ENCODE measurements at places on chromosomes 16 and 17.

GRCh38 chr17:20994779-20995149, 48.0 kb downstream of the USP22 start:
- no peak for DNase-seq

DNA sequence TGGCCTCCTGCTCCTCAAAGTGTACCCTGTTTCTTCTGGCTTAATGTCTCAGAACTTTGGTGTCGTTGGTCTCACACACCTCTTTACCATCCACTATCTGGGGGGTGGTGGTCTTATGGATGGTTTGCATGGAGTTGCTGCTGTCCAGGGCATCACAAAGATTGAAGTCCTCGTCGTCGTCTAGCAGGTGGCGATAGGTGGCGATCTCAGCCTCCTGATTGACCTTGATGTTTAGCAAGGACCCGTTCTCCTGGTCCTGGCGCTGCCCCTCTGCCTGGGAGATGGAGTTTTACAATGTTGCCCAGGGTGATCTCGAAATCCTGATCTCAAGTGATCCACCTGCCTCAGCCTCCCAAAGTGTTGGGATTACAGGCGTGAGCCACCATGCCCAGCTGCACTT, 31.1 kb upstream of the HELZ start:
- DNase-seq: no peak

GRCh38 chr16:3511286-3512180, 10.7 kb downstream of the CLUAP1 start:
- no peak for DNase-seq

DNA sequence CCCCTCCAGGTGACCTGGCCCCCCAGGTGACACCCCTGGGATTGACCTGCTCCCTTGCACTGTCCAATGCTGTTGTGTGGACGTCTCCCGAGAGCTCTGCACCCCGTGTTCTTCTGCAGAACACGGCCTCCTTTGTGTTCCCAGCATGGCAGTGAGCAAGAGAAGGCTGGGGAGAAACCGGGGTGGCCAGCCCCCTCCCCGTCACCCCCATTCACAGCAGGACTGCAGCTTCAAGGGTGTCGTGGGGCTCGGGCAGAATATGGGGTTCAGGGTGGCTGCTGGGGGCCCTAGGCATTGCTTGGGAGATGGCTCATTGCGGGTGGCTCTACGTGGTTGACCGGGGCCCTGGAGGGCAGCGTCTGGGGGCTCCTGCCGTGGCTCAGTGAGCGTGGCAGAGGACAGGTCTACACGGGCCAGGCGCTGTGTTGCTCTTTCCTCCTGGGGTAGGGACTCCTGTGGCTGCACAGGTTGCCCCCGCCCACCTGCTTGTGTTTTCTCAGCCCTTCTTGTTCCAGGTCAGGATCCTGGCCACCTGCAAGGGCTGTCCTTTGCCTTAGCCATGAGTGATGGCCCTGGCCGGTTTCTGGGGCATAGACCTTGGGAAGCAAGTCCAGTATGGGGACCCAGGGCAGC, 12.5 kb downstream of the GSE1 start:
- no peak for DNase-seq

- DNase-seq: no peak
These were observed 8.4 kb upstream of the CRYBA1 start for GRCh38 chr17:29238133-29238850.

- DNase-seq: no peak
These were observed 2.4 kb upstream of the PSMC3IP start for GRCh38 chr17:42579794-42580551.

- no peak for DNase-seq
These were observed 12.6 kb upstream of the ALDH3A1 start for GRCh38 chr17:19760746-19761145.

GRCh38 chr17:28985950-28986713, 19.7 kb downstream of the SEZ6 start:
- DNase-seq: no peak

GRCh38 chr16:69916462-69916861, 34.7 kb upstream of the CLEC18A start:
- no peak for DNase-seq

- no peak for DNase-seq
These were observed 2.4 kb downstream of the EPN2 start for GRCh38 chr17:19239544-19239943.

GRCh38 chr17:6166492-6167179, 96.5 kb downstream of the WSCD1 start:
- no peak for DNase-seq

DNA sequence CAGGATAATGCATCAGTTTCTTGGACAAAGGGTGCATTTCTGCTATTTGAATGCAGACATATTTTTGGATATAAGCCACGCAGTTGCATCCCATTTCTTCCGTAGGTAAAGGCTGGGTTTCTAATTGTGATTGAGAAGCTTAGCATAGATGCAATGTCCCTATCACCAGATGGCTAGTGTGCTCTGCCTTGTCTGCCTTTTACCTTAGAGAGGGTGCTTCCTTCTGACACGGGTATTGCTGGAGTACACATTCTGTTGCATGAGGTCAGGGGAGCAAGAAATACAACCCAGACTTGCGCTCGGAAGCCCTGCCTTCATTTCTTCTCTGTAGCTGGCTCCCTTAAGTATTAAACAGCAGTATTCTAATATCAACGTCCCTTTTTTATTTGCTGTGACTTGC, 337.4 kb downstream of the WWOX start:
- DNase-seq: no peak

GRCh38 chr17:39813631-39814030, 50.5 kb downstream of the IKZF3 start:
- DNase-seq: no peak

GRCh38 chr17:7176841-7177190, 2.4 kb downstream of the ASGR1 start:
- DNase-seq: no peak

DNA sequence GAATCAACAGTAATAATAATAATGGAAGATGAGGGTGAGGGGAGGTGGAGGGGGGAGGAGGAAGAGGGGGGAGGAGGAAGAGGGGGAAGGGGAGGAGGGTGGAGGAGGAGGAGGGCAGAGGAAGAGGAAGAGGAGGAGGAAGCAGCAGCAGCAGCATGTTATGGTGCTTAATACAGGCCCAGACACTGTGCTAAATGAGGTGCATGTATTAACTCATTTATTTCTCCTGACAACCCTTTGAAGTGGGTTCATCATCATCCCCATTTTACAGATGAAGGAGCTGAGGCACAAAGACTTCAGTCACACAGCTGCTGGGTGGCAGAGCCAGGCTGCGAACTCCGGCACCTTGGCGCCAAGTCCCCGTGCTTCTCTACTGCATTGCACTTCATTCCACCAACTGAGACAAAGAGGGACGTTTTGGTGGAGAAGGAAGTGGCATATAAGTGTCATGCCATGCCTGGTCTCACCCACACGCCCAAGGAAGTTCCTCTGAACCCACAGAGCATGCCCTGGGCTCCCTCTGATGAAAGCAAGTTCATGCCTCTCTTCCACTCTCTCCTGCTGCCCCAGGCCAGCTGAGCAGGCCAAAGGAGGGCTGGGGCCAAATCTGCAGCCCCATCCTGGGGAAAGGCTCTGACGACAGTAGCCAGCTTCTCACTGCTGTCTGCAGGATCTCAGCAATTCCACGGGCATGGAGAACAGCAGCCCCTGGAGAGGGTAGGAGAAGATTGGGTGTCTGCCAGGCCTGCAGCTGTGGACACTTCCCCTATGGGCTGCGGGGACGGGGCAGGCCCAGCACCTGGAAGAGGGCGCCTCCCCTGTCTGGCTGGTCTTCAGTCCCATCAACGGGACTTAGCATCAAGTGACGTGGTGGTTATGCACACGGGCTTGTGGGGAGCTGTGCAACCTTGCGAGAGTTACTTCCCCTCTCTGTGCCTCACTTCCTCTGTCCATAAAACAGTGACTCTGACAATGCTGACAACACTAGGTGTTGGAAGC, 21.8 kb downstream of the XYLT1 start:
- no peak for DNase-seq

DNA sequence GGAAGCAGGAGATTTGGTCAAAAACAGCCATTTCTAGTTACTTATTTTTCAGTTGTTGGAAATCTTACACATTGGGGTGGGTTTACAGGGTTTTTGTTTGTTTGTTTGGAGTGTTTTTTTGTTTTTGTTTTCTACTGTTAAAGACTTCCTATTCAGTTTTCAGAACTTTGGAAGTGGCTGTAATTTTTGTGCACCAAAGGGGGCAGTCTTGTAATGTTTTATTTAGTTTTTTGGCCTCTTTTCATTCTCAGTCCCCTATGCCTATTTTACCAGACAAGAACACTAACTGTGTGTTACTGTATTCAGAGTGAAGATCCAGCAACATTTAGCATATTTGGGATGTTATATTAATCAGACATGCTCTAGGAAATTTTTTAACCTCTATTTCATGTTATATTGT, 20.6 kb downstream of the TPPP3 start:
- DNase-seq: no peak

GRCh38 chr16:46620266-46621005, 743 bp downstream of the SHCBP1 start:
- peak; percentile 14 for DNase-seq

GRCh38 chr17:31595076-31595475, 203.6 kb downstream of the RAB11FIP4 start:
- no peak for DNase-seq

DNA sequence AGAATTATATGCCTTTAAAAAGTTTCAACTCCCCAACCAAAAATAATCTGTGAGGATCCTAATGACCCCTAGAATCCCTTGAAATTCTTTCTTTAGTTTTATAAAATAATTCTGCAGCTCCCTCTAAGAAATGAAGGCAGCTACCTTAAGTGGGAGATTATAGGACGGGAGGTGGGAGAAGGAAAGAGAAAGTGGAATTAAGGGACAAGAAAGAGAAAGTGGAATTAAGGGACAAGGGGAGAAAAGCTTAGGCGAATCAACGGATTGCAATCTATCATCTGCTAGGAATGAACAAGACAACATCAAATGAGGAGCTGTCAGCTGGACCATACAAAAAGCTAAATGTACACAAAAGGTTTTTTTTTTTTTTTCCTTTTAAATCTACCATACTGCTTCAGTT, 262.0 kb downstream of the ZFHX3 start:
- DNase-seq: no peak

DNA sequence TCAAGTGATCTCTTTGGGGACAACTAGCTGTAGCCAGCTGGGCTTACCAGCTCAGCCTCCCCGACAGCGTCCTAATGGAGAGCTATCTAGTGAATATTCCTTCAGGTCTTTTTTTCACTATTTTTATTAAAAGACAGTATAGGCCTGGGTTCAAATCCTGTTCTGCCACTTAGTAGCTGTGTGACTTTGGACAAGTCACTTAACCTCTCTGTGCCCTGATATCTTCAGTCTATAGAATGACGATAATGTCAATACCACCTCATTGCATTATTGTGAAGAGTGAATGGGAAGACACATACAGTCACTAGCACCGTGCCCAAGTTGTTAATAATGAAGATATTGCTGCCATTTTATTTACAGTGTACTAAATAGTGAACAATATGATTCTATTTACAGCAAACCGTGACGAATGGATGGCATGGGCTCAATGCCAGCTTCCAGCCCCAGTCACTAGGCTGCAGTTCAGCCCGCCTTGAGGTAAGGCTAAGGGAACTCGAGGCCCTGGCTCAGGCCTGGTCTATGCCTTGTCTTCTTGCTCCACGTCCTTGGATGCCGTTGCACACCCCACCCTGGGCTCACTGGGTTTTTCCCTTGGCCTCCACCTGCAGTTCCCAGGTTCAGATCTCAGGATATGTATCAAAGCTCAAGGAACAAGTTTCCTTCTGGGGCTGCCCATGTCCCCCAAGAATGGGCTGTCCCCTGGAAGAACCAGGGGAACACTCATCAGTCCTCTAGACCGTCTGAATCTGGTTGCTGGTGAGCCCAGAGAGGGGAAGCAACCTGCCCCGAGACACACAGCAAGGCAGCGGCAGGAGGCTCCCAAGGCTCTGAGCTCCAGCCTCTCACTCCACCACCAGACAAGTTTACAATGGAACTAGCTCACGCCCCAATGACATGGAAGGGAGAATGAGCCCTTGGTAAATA, 95.4 kb upstream of the TNRC6C start:
- DNase-seq: no peak

DNA sequence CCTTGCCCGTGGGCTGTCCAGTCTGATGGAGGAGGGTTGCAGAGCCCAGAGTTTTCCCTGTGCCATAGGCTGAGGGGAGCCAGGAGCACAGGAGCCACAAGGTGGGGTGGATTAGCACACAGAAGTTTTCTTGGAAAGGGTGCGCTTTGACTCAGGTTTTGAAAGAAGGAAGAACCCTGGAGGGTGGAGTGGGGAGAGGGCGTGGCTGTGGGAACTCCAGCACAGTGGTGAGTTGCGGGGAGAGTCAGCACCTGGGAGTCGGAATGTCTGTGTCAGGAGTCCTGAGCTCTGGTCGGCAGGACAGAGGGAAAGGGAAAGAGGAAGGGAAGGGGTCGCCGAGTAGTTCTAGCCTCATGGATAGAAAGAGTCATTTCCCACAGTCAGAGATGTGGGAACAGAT, 8.9 kb upstream of the KRT14 start:
- no peak for DNase-seq

- no peak for DNase-seq
These were observed 17.5 kb downstream of the COQ7 start for GRCh38 chr16:19084879-19085278.

GRCh38 chr17:34603974-34604373, 24.6 kb downstream of the TMEM132E start:
- DNase-seq: no peak

GRCh38 chr17:3986270-3986938, 22.2 kb upstream of the ATP2A3 start:
- no peak for DNase-seq

GRCh38 chr16:4847774-4848587, 700 bp downstream of the UBN1 start:
- peak; percentile 82 for DNase-seq

DNA sequence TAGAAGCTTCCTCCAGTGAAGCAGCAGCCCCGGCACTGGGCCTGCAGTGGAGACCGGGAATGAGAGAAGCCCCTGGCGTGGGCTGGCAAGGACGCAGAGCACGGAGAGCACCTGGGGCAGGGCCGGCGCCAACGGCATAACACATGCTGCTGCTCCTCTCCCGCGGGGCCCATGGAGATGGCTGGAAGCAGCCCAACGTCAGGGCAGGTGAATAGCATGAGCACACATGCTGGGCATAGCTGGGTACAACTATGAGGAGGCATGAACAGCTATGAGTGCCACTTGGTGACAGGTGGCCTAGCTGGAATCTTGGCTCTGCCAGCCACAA, 46.4 kb downstream of the IRF8 start:
- DNase-seq: no peak

GRCh38 chr16:84109598-84110335, 7.0 kb downstream of the MBTPS1 start:
- no peak for DNase-seq

DNA sequence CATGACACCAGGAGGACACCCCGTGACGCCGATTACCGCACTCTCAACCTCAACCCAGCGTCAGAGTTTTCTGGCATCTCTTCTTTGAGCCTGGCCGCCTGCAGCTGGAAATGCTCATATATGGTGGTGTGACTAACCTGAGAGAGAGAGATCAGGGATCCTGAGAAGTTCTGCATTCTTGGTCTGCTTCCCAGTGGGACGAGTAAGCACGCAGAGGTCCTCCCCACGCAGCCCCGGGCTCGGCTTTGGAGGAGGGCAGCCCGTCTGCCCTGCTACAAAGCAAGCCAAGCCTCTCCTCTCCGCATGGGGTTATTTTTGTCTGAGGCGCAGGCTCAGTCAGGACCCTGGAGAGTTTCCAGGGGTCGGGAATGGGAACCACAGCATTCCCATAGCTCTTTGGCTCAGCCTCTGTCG, 16.5 kb downstream of the CRISPLD2 start:
- DNase-seq: no peak

All from common myeloid progenitor, CD34-positive (primary cell).